AG10803 (cell line): ENCODE measurements at places on chromosomes 16 and 17.

- no peak for DNase-seq
These were observed 6.7 kb downstream of the PRSS36 start for GRCh38 chr16:31143011-31143693.

- DNase-seq, result no peak
These were observed 189.4 kb downstream of the CCDC182 start for GRCh38 chr17:57555636-57556175.

DNA sequence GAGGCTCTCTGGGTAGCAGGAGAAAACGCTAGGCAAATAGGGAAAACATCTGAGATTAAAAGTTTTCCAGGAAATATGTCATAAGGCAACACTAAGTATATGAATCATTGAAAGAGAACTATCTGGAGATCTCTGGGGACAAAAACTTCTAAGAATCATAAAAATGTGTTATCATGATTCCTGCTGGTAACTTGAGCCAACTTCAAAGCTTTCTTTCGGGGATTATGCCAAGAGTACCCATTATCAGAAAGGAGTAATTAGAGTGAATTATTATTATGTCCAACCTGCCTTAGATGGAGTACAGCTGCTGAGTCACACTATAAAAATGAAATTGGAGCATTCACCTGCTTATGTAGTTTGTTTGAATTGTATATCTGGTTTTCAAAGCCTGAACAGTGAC lies 488.5 kb upstream of the SOX9 start:
- peak; percentile 47 for DNase-seq

- DNase-seq, result no peak
These were observed 122.7 kb upstream of the ZFHX3 start for GRCh38 chr16:73170612-73171038.

- DNase-seq, result no peak
These were observed 74.8 kb downstream of the TTC19 start for GRCh38 chr17:16074423-16074822.

- no peak for DNase-seq
These were observed 148.8 kb downstream of the ENGASE start for GRCh38 chr17:79223471-79223870.

DNA sequence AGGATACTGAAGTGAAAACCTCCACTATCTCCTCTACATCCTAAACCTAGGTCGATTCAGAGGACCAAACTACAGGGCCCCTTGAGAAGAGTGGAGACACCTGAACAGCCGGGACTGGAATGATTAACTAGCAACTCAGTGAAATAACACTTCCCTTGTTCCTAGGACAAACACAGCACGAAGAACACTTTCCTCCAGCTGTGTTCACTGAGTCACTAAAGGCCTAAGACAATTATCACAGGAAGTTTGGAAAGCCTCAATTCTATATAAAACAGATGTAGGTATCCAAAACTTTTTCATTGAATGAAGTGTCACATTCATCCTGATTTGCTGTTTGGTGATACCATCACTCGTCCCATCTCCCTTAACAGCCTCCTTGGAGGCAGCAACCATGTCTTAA lies 15.5 kb upstream of the CUEDC1 start:
- peak; percentile 81 for DNase-seq

DNA sequence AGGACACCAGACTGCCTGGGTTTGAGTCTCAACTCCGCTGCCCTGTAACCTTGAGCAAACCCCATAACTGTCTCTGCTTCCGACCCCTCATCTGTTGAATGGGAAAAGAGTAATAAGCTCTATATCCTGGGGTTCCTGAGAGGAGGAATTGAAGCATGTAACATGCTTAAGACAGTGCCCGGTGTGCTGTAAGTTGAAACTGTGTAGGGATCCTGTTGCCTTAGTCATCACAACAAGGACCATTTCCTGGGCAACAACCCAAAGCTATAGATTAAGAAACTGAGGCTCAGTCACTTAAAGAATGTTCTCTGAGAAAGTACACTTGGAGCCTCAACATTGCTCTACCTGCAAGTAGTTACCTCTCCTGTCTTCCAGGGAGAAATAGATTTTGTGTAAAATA lies 23.0 kb downstream of the CDH13 start:
- DNase-seq, result no peak

DNA sequence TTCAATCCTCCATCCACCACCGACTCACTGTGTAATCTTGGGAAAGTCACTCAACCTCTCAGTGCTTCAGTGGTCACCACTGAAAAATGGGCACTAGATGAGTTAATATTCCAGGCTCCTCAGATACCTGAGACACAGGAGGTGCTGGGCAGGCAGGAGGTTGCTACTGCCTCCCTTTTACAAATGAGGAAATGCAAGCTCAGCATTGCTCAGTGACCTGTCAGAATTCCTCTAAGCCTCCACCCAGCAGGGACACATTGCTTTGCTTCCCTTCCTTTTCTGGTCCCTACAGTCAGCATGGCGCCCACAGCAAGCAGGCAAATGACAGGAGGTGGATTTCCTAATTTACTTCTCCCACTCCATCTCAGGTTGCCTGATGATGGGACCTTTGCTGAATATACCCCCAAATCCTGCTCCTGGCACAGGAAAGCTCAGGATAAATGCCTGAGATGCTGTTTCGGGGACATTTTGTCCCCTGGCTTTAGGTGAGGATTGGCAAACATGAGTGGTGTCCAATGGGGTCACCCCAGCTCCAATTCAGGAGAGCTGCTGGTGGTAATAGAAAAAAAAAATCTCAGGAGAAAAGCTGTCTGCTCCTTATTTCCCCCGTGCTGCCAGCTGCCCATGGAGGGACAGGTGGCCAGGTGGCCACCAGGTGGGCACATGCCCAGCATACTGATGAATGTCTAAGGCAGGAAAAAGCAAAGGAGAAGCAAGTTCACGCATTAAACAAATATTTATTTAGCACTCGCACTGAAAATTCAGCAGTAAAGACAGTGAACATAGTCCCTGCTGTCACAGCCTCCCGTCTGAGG lies 5.0 kb upstream of the KRT13 start:
- no peak for DNase-seq

GRCh38 chr16:21603928-21604327 lies 4.6 kb downstream of the METTL9 start:
- peak; percentile 44 for DNase-seq
